ENCODE measurements at places on chromosomes 5 and 9. TPM values are rescaled to one million over a fixed set of nuclear protein-coding genes. Genes with fewer than 3 reads are reported as not detected.

Gene ZNF454
- 10.6 TPM for polyA plus RNA-seq

Gene NOXA1
- 6.0 TPM for polyA plus RNA-seq

Gene SPATA31A3
- polyA plus RNA-seq: not detected

Gene SLC30A5
- 81.7 TPM for polyA plus RNA-seq

Gene TXNDC8
- not detected for polyA plus RNA-seq

Gene SPARC
- polyA plus RNA-seq: 1,757 TPM

Gene SPINK6
- polyA plus RNA-seq: not detected

Gene AP3B1
- 61.2 TPM for polyA plus RNA-seq

Gene SCGB3A2
- polyA plus RNA-seq: 1,611 TPM

- no peak for DNase-seq
Observed at GRCh38 chr9:100428871-100429654, 2.1 kb downstream of the MSANTD3 start.

GRCh38 chr5:81749192-81749560, 1.7 kb downstream of the SSBP2 start:
- no peak for DNase-seq

DNA sequence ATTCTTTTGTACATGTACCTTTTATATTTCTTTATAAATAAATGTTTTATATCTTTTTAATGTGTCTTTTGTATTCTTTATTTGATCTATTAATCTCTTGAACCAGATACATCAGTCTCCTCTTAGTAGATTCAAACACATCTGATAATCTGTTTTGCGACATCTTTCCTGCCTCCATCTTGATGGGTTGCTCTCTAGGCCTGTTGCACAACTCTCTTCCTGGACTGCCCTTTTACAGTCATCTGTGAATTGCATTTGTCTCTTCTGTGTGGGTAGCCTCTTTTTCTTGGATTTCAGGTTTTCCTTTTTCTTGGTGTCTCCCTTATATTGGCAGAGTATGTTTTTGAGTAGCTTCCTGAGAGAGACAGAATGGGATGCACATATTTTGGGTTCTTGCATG, 6.2 kb downstream of the ZFYVE16 start:
- no peak for DNase-seq

GRCh38 chr9:6090277-6091210, 75.1 kb upstream of the RANBP6 start:
- DNase-seq: no peak

- no peak for DNase-seq
Observed at GRCh38 chr9:122213589-122214413, 15.0 kb downstream of the LHX6 start.

- DNase-seq: no peak
Observed at GRCh38 chr5:78362220-78362619, 1.8 kb downstream of the SCAMP1 start.

GRCh38 chr9:92508018-92508820, 25.9 kb upstream of the ASPN start:
- peak; percentile 59 for DNase-seq

DNA sequence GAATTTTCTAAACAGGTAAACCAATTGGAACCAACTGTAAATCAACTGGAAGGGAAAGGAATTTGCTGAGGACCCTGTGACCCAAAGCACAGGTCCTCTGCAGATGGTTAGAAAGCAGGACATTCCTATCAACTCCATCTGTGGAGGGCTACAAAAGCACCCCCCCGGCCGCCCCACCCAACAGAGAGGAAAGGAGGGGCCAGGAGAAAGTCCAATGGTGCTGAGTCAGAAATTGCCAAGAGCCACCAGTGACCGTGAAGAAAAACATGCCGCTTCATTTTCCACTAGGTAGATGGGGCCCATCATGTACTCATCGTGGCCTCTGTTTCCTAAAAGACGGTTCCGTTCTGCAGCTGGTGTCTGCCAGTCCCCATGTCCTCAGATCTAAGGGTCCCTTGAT, 66.3 kb downstream of the RAPGEF1 start:
- DNase-seq: no peak

DNA sequence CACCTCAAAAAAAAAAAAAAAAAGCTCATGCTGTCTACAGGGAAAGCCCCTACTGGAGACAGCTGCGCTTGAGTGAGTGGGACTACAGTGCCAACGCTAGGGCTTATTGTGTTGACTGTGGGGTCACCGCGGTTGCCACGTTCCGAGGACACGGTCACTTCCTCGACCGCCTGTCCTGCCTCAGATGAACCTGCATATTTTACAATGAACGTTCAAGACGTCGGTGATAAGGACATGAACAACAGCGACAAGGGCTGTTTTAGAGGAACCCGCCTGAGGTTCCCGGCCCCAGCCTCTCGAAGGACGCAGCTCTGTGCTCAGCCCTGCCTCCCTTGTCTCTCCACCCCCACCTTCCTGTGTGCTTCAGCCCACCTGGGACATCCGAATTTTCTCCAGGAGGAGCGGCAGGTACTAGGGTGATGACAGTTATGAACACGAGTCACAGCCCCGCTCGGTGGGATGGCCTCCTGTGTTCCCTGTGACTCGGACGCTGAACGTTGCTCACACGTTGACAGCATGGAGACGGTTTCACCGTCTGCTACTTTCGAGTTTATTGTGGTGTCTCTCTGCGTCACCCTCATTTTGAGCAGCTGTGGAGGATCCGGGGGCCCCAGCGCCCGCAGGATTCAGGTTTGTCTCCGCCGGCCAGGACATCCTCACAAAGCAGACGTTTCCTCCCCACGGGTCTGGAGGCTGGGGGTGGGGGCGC, 11.3 kb upstream of the DIPK1B start:
- no peak for DNase-seq

DNA sequence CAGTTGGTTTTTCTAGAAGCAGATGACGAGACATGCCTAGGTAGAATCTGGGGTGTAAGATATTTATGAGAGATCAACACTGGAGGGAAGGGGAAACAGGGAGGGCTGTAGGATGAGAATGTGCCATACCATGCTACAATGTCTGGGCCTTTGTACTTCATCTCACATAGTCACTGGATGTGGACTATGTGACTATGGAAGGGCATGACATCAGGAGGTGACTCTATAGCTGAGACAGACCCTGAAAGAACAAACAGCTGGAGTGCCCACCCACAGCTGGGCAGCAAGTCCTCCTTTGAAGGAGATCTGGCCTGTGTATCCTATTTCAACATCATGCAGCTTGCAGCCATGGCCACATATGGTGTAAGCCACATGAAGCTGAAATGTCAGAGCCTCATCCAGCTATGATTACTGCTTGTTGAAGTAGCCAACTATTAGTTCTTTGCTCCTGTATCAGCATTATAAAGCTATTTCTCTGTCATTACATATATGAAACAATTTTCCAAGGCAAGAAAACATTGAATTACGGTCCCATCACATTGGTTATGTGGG, 46.2 kb upstream of the KIF2A start:
- no peak for DNase-seq

DNA sequence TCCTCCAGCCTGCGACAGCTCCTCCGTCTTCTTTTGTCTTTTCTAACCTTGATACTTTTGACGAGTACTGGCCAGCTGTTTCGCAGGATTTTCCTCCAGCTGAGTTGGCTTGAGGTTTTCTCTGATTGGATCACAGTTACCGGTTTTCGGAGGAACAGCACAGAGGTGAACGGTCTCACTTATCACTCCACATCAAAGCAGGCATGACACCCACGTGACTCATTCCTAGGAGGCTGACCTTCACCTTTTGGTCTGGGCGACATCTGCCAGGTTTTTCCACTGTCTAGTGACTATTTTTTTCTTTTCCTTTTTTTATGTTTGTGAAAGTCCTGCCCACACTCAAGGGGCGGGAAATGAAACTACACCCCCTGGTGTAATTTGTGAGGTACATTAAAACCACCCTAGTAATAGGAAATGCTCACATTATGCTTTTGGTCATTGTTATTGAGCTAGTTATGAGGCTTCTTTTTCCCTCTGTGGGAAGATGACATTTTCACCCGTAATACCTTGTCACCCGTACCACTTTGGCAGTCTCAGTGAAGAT, 319.2 kb downstream of the GADD45G start:
- no peak for DNase-seq

GRCh38 chr5:43192558-43193180, 644 bp downstream of the NIM1K start:
- DNase-seq: no peak

DNA sequence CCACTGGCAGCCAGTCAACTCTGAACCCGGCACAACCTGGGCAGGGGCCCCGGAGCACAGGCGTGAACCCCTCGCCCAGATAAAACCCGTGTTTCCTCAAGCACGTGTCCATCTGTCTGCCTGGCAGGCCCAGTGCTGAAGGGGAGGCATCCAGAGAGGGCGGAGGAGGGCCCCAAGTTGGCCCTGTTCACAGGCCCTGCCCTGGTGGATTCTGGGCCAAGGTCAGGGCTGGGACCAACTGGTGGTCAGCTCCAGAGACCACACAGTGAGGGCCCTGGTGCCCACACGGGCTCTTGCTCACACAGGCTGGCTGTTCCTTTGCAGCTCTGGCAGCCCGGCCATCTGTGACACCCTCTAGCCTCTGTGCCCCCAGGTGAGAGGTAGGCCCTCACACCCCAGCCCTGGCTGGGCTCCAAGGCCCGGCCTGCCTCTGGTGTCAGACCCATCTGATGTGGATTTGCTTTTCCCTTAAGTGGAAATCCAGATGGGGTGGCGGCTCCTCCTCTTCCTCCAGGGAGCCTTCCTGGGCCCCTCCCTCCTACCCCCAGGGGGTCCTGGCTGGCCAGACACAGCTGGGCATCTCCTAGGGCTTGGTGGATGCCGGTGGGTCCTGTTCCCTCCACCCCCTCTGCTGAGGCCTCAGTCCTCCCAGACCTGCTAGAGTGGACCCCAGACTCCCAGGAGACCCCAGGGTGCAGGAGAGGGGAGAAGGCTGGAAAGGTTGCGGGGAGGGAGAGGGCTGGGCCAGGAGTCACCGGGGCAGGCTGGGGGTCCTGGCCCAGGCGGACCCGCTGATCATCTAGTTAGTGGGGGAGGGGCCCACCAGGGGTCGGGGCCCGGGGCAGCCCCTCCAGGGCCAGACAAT, 525 bp upstream of the STPG3 start:
- no peak for DNase-seq
